ENCODE measurements at places on chromosomes 2 and 18. TPM values are rescaled to one million over a fixed set of nuclear protein-coding genes. Genes with fewer than 3 reads are reported as not detected.

- DNase-seq, result no peak
Measured at GRCh38 chr2:222465746-222466145, 41.4 kb downstream of the SGPP2 start.

GRCh38 chr2:108612153-108612513 is 77.9 kb downstream of the LIMS1 start:
- DNase-seq, result no peak

DNA sequence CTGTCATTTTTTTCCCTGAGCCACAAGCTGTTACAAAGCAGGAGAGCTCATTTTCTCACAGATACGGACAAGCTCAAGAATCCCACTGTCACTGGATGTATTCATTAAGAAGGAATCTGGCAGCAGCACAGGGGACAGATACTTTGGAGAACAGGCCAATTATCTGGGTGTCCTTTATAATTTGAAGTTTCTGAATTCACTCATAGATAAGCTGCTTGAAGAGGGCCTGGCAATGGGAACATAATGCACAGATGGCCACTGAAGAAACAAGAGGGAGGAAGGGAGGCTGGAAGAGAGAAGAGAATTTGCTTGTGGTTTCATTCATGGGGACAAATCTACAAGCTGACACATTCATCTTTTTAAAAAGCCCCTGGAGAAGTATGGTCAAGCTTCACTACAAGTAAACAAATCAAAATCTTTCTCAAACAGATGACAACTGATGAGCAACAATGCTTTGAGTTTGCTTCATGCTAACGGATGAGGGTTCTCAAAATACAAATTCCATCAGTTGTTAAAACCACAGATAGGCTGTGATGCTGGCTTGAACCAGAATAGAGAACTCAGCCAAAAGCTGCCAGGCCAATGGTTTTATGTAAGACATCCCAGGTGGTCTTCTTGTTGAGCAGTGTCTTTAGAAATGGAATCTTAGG is 11.9 kb downstream of the BCL2 start:
- DNase-seq, result no peak

GRCh38 chr2:53609551-53609950 is 158.1 kb upstream of the CHAC2 start:
- DNase-seq, result no peak

Gene RNF152
- 1.1 TPM for polyA plus RNA-seq

GRCh38 chr2:226445216-226445861 is 354.3 kb downstream of the IRS1 start:
- DNase-seq, result no peak

Data from cardiac muscle cell (in vitro differentiated cells and primary cell).